H9 (cell line): ENCODE measurements at places on chromosomes 5 and 9. TPM values are rescaled to one million over a fixed set of nuclear protein-coding genes. Genes with fewer than 3 reads are reported as not detected.

- H3K4me3 ChIP-seq = no peak overlapping the region
- no peaks in the 10 kb centered on the region; the same call in 2 of the 3 replicates for H3K36me3 ChIP-seq
- DNase-seq = no peak
- H3K27ac ChIP-seq = no peak overlapping the region
- no peaks in the 10 kb centered on the region for H3K27me3 ChIP-seq
- no peaks in the 10 kb centered on the region for H3K4me1 ChIP-seq
Observed at GRCh38 chr9:114308361-114308950, 14.4 kb upstream of the ORM1 start.

LECT2 gene
- not detected in 2 replicates for total RNA-seq

GRCh38 chr9:68603371-68603770, 62.7 kb upstream of the TMEM252 start:
- no peak for DNase-seq
- no peaks in the 10 kb centered on the region for H3K36me3 ChIP-seq
- no peak overlapping the region for H3K4me3 ChIP-seq
- H3K27me3 ChIP-seq = no peaks in the 10 kb centered on the region

- H3K4me3 ChIP-seq = no peak overlapping the region
- no peaks in the 10 kb centered on the region for H3K36me3 ChIP-seq
- no peak overlapping the region for H3K27ac ChIP-seq
- H3K27me3 ChIP-seq = no peaks in the 10 kb centered on the region
- DNase-seq = no peak
Observed at GRCh38 chr5:68849906-68850305, 243.9 kb upstream of the SLC30A5 start.

GRCh38 chr5:9324348-9325077, 221.4 kb downstream of the SEMA5A start:
- H3K27ac ChIP-seq = no peak overlapping the region
- no peak overlapping the region for H3K4me3 ChIP-seq
- H3K27me3 ChIP-seq = no peaks in the 10 kb centered on the region
- no peak for DNase-seq
- no peaks in the 10 kb centered on the region for H3K4me1 ChIP-seq

EIF4E1B gene
- total RNA-seq = 1.3 and 1.8 TPM in 2 replicates

DNA sequence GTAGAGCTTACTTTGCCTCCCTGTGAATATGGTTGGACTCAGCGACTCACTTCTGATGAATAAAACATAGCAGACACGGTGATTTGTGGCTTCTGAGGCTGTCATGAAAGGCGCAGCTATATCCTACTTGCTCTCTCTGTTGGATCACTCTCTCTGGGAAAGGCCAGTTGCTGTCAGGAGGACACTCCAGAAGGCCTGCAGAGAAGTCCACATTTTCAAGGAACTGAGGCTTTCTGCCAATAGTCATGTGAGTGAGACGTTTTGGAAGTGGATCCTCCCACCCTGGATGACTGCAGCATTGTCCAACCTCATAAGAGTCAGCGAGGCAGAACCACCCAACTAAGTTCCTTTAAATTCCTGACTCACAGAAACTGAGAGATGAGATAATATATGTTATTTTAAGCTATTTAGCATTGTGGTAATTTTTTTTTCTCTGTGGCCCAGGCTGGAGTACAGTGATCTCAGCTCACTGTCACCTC, 156.0 kb upstream of the MAST4 start:
- no peaks in the 10 kb centered on the region for H3K27me3 ChIP-seq
- H3K4me1 ChIP-seq = no peaks in the 10 kb centered on the region

DNA sequence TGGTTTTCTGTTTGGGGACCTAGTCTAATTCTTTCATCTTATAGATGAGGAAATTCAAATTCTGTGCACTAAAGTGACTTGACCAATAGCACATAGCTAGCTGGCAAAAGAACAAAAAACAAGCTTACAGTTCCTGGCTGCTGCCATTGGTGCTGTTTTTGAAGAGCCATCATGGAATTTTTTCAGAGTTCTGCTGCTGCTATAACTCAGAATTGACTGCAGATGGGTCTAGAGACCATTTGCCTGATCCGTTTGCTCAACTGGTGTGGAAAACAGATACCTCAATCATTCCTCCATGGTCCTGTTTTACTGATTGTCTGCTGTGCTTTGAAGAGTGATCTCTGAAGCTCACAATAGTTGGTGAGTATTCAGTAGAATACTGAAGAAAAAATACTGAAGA, 15.2 kb downstream of the FBXL7 start:
- H3K36me3 ChIP-seq = peaks cover 4% of the 10 kb centered on the region; the same call in 1 of the 2 replicates
- H3K27me3 ChIP-seq = no peaks in the 10 kb centered on the region
- H3K4me3 ChIP-seq = no peak overlapping the region
- no peak for DNase-seq

SLC25A2 gene
- total RNA-seq = not detected in 2 replicates

DNA sequence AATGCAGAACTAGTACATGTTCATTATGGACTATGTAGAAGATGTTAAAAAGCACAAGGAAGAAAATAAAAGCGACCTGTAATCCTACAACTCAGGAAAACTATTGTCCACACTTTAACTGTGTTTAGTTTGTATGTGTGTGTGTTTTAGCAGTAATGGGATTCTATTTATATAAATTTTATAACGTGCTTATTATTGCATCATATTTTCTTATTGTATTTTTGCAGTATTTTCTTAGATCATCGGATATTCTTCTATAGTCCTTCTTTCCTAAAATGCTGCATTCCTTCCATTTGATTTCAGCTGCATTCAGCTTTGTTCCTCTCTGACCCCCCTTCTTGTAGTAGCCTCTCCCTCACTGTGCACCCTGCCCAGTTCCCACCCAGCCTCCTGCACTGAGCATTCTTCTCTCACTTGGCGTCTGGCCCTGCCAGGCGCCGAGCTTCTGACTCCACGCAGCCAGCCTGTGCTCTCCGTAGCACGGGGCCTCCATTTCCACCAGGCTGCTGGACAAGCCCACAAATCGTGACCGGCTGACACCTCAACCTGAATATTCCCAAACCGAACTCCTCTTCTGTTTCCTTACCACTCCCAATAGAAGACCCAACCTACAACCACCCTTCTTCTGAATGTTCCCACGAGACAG, 39.9 kb downstream of the MVB12B start:
- peaks cover 6% of the 10 kb centered on the region for H3K36me3 ChIP-seq
- no peaks in the 10 kb centered on the region for H3K27me3 ChIP-seq

- H3K36me3 ChIP-seq = no peaks in the 10 kb centered on the region
- no peaks in the 10 kb centered on the region for H3K27me3 ChIP-seq
- H3K4me1 ChIP-seq = no peaks in the 10 kb centered on the region
- H3K4me3 ChIP-seq = no peak overlapping the region
- DNase-seq = peak; percentile 19
Observed at GRCh38 chr5:1298723-1299510, 4.0 kb upstream of the TERT start.

DNA sequence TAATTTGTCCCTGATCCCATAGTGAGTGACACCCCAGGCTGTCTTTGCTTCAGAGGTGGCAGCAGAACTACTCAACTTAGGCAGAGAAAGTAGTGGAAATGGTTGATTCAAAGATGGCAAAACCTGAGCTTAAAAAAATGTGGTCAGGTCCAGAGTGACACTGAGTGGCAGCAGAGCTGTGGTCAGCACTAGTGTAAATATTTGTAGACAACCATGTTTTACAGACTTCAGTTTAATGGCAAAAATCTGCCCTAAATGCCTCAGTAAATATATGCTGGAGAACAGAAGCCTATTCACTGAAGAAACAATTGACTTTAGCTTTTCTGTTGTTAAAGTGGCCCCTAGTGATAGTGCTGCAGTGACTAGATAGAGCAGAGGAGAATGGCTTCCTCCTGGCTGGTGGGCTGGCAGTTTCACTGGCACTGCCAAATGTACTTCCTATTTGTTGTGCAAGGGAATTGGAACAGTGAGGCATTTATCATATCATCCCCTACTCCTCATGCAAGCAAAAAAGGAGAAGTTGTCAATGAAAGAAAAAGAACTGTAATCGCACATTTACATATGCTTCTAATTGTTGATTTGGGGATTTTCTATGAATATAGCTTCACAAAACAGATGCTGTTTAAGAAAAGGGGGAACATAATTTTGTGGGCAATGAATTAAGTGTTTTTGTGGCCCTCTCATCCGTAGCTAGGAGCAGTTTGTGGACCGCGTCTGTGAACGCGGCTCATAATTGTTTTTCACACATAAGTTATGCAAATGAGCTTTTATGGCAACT, 12.0 kb downstream of the PBX3 start:
- no peaks in the 10 kb centered on the region for H3K27me3 ChIP-seq
- peak overlapping the region; percentile 32; the same call in 1 of the 2 replicates for H3K4me3 ChIP-seq
- no peak for DNase-seq
- peaks cover 11% of the 10 kb centered on the region; the same call in 1 of the 2 replicates for H3K4me1 ChIP-seq

GRCh38 chr9:108620767-108621166, 235.0 kb downstream of the ACTL7B start:
- no peaks in the 10 kb centered on the region for H3K4me1 ChIP-seq
- no peak overlapping the region for H3K27ac ChIP-seq
- H3K36me3 ChIP-seq = no peaks in the 10 kb centered on the region

- no peak overlapping the region for H3K27ac ChIP-seq
- H3K4me1 ChIP-seq = no peaks in the 10 kb centered on the region
- H3K27me3 ChIP-seq = no peaks in the 10 kb centered on the region
- no peaks in the 10 kb centered on the region; the same call in 2 of the 3 replicates for H3K36me3 ChIP-seq
Observed at GRCh38 chr9:87108661-87109060, 161.4 kb upstream of the GAS1 start.

GRCh38 chr5:135031813-135032694, 2.0 kb downstream of the PITX1 start:
- no peak overlapping the region for H3K4me3 ChIP-seq
- H3K27me3 ChIP-seq = peaks cover 93% of the 10 kb centered on the region
- DNase-seq = no peak
- no peaks in the 10 kb centered on the region for H3K36me3 ChIP-seq
- no peak overlapping the region for H3K27ac ChIP-seq

TMED9 gene
- 155 and 156 TPM in 2 replicates for total RNA-seq

GRCh38 chr5:158079097-158079496, 220.2 kb upstream of the CLINT1 start:
- no peak overlapping the region for H3K27ac ChIP-seq
- H3K36me3 ChIP-seq = no peaks in the 10 kb centered on the region
- H3K4me3 ChIP-seq = no peak overlapping the region
- DNase-seq = no peak
- H3K27me3 ChIP-seq = no peaks in the 10 kb centered on the region

GRCh38 chr5:14399054-14399692, 182.4 kb upstream of the OTULINL start:
- H3K27ac ChIP-seq = no peak overlapping the region
- H3K27me3 ChIP-seq = no peaks in the 10 kb centered on the region
- 0 out of 2 replicates have a peak, but pooled peaks cover 3% of the 10 kb centered on the region for H3K4me1 ChIP-seq
- no peak overlapping the region for H3K4me3 ChIP-seq

MAPKAP1 gene
- 86.4 and 97.0 TPM in 2 replicates for total RNA-seq

NEUROG1 gene
- total RNA-seq = not detected in 2 replicates

DNA sequence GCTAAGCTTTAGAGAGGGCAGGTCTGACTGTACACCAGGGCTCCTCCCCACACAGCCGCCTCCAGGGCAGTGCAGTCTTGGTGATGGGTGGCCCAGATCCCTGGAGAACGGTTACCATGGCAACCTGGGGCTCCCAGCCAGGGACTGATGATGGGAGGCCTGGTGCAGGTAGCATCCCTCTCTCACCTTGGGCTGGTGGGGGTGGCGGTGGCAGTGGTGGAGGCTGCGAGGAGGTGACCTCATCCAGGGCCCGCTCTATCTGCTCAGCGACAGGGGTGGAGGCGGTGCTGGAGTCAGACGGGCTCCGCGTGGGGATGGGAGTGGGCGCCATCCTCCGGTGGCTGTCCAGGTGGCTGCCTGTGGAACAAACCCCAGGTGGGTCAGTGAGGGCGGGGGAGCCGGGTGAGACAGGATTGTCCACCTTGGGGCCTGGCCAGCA, 12.3 kb downstream of the PRR7 start:
- no peaks in the 10 kb centered on the region for H3K27me3 ChIP-seq
- H3K27ac ChIP-seq = no peak overlapping the region
- no peak for DNase-seq
- H3K4me1 ChIP-seq = no peaks in the 10 kb centered on the region

DND1 gene
- total RNA-seq = 2.3 and 2.4 TPM in 2 replicates

DNA sequence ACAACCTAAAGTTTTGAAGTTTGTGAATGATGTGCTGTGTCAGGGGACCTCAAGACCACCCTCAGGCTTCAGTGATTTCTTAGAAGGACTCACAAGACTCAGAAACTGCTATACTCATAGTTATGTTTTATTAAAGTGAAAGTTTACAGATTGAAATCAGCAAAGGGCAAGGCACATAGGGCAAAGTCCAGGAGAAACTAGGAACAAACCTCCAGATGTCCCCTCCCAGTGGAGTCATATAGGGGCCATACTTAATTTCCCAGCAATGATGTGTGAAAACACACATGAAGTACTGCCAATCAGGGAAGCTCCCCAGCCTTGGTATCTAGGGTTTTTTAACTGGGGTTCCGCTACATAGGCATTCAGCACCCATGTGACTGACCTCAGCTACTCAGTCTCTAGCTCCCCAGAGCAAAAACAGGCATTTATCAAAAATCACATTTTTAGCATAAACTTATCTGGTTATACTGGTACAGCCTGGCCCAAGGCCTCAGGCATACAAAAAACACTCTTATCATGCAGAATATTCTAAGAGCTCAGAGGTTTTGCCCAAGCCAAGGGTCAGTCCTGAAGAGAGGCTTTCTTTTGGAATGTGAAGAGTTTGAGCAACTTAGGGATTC, 74.7 kb upstream of the ANKRD55 start:
- peaks cover 2% of the 10 kb centered on the region; the same call in 2 of the 3 replicates for H3K36me3 ChIP-seq
- no peak overlapping the region for H3K27ac ChIP-seq
- H3K4me1 ChIP-seq = peaks cover 2% of the 10 kb centered on the region; the same call in 1 of the 2 replicates

PGM5 gene
- total RNA-seq = not detected in 2 replicates

- no peaks in the 10 kb centered on the region for H3K27me3 ChIP-seq
- DNase-seq = no peak
- H3K36me3 ChIP-seq = no peaks in the 10 kb centered on the region
- no peak overlapping the region for H3K27ac ChIP-seq
- no peak overlapping the region for H3K4me3 ChIP-seq
Observed at GRCh38 chr5:113271015-113271414, 163.8 kb downstream of the TSSK1B start.

PCDHGA6 gene
- 1.5 and 1.7 TPM in 2 replicates for total RNA-seq

GRCh38 chr5:33657804-33658440, 217.2 kb downstream of the TARS1 start:
- no peaks in the 10 kb centered on the region for H3K4me1 ChIP-seq
- H3K27ac ChIP-seq = no peak overlapping the region
- peak; percentile 66 for DNase-seq
- no peaks in the 10 kb centered on the region for H3K36me3 ChIP-seq
- no peaks in the 10 kb centered on the region for H3K27me3 ChIP-seq
- no peak overlapping the region for H3K4me3 ChIP-seq

OMD gene
- total RNA-seq = not detected in 2 replicates

GRCh38 chr5:120538149-120538548, 74.0 kb downstream of the PRR16 start:
- no peak overlapping the region for H3K27ac ChIP-seq
- no peaks in the 10 kb centered on the region for H3K36me3 ChIP-seq

GRCh38 chr9:124780060-124780756, 3.3 kb downstream of the OLFML2A start:
- no peak for DNase-seq
- no peak overlapping the region for H3K4me3 ChIP-seq
- H3K36me3 ChIP-seq = no peaks in the 10 kb centered on the region
- peaks cover 5% of the 10 kb centered on the region; the same call in 1 of the 2 replicates for H3K4me1 ChIP-seq
- no peak overlapping the region for H3K27ac ChIP-seq
